ENCODE measurements at places on chromosomes 13 and 19.

DNA sequence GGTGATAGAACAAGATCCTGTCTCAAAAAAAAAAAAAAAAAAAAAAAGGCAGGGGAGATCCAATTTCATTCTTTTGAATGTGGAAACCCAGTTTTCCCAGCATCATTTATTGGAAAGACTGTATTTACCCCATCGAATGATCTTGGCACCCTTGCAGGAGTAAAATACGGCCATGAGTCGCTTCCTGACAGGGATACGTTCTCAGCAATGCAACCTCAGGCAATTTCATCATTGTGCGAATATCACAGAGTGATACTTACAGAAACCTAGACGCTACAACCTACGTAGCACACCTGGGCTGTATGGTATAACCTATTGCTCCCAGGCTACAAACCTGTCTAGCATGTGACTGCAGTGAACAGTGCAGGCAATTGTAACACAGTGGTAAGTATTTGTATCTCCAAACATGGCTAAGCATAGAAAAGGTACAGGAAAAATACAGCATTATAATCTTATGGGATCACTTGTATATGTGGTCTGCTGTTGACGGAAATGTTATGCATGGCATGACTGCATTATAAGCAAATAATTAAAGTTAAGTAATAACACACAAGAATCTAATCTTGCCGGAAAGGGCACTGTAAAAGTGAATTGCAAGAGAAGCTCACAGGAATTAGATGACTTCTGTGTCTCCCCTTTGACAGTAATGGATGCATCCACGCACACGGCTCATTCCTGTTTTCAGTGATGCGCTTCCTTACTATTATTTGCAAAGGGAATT, 24.1 kb downstream of the RFX2 start:
- no peak for DNase-seq

GRCh38 chr13:40520916-40521315, 145.5 kb downstream of the FOXO1 start:
- no peak for DNase-seq

DNA sequence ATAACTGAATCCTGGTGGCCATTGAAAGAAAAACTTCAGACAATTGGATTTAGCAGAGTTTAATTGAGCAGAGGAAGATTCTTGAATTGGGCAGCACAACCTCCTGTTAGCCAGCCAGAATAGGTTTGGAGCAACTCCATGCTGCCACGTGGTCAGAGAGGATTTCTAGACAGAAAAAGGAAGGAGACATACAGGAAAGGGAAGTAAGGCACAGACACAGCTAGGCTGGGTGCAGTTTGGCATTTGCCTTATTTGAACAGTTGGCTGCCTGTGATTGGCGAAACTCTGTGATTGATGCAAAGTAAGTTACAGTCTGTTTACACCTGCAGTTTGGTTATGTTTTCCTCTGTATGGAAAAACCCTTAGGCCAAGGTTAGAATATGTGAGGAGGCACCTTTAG, 85.8 kb upstream of the SPATA13 start:
- DNase-seq: no peak

DNA sequence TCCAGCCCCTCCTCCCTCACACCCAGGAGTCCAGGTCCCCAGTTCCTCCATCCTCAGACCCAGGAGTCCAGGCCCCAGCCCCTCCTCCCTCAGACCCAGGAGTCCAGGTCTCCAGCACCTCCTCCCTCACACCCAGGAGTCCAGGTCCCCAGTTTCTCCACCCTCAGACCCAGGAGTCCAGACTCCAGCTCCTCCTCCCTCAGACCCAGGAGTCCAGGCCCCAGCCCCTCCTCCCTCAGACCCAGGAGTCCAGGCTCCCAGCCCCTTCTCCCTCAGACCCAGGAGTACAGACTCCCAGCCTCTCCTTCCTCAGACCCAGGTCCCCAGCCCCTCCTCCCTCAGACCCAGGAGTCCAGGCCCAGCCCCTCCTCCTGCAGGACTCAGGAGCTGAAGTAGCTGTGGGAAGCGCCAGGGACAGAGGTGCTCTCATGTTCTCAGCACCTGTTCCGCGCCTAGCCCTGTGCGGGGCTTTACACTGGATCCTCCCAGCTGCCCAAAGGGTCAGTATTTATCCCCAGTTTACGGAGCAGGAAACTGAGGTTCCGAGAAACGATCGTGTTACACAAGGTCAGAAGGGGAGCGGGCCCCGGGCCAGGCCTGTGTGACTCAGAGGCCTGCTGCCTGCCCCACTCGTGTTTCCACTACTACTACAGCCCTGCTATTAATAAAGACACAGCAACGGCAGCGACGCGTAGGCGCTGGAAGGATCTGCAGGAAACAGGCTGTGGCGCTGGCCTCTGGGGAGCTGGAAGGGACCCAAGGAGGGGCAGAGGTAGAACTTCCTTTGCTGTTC, 1.7 kb upstream of the SBK3 start:
- peak; percentile 56 for DNase-seq

GRCh38 chr13:46086985-46087384, 17.8 kb downstream of the CPB2 start:
- DNase-seq: no peak

DNA sequence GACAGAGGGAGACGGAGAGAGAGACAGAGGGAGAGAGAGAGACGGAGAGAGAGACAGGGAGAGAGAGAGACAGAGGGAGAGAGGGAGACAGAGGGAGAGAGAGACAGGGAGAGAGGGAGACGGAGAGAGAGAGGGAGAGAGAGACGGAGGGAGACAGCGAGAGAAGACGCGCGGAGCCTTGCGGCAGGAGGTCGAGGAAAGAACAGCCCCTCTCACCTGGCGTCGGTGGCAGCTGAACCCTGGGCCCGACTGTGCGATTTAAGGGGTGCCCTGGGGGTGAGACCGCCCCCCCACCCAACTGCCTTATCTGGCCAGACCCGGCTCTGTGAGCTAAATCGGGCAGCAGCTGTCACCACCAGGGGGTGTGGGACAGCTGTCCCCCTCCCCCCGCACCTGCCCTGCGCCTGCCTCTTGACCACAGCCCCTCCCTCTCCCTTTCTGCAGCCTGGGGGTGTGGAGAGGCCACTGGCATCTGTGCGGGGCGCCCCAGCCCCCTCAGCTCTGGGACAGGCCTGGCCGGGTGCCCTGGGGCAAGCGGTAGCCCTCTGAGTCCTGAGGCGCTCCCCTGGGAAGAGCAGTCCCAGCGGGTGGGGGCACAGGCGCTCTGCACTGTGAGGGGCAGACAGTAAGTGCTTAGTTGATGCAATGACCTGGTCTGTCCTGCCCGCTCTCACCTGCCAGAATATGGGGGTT, 10.8 kb downstream of the JOSD2 start:
- no peak for DNase-seq

DNA sequence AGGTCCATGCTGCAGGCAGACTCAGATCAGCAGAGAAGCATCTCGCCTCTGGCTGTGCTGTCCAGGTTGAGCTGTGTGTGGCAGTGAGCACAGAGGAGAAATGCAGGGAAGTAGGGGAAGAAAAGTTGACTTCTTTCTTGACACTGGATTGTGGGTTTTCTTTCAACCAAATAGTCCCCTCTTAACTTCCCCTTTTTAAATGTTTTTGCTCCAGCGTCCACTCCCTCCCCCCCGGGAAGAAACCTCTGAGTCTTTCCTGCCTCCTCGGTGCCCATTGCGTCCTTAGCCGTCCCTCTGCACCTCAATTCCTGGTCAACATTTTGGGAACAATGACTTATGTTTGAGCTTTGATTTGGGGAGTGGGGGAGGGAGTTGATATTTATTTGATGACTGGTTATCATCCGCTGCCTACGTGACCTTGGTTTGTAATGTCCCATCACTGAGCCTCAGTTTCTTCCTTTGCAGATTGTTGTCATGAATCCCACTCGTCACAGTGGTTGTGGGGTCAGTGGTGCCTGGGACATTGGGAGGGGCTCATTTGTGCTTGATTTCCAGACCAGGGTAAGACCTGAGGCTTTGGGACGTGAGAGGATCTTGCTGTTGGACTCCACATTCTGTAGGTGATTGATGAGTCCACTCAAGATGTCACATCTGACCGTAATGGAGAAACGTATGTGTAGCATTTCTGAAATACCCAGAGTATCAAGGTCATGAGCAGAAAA, at the start of gene LILRB2:
Gene LILRB2 (minus strand): TSS at position 104 of the 722 bp plus-strand sequence. CDS start 614 bp downstream, outside the sequence.
- DNase-seq: no peak

GRCh38 chr19:6712692-6713670, 7.5 kb downstream of the C3 start:
- DNase-seq: no peak

DNA sequence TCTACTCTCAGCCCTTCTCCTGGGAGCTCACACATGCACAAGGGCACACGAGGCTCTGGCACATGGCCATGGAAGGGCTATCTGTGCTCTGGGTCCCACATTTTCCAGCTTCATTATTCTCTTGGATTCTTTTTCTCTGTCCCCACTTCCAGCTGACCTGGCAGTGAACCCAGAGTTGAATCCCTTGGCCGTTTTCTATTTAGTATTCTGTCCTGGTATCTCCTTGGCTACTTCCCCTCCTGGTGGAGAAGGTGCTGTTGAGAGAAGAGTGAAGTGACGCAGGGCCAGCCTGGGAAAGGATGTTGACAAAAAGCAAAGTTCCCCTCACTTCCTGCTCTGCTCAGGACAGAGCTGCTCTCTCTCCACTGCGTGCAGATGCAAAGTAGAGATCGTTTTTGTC, 303.1 kb downstream of the IRS2 start:
- DNase-seq: no peak

DNA sequence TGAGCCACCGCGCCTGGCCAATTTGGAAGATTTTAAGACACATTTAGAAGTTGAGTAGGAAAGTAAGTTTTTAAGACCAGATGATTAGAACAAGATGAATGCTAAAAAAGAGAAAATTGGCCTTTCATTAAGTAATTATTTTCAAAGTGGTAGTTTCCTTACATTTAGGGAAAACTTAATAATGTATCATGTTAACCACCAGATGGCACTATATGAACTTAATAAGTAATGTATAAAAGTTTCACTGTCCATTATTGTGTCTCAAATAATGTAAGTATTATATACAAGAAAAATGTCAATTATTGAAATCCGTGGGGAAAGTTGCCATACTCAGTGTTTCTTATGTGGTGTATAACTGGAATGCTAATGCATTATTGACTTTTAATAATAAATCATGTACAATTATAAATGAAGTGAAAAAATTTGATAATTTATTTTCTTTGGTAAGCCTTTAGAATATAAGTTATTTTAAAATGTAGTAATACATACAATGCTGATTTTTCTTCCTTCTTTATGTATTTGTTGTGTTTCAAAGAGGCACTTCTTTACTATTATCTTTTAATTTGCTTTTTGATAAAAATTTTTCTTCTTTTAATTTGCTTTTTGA, 29.2 kb downstream of the COG6 start:
- DNase-seq: peak; percentile 28

All from AG08395 (cell line).